Lower lobe of right lung (tissue), 2 donors: ENCODE measurements at places on chromosomes 16 and 17. TPM values are rescaled to one million over a fixed set of nuclear protein-coding genes. Genes with fewer than 3 reads are reported as not detected.

DNA sequence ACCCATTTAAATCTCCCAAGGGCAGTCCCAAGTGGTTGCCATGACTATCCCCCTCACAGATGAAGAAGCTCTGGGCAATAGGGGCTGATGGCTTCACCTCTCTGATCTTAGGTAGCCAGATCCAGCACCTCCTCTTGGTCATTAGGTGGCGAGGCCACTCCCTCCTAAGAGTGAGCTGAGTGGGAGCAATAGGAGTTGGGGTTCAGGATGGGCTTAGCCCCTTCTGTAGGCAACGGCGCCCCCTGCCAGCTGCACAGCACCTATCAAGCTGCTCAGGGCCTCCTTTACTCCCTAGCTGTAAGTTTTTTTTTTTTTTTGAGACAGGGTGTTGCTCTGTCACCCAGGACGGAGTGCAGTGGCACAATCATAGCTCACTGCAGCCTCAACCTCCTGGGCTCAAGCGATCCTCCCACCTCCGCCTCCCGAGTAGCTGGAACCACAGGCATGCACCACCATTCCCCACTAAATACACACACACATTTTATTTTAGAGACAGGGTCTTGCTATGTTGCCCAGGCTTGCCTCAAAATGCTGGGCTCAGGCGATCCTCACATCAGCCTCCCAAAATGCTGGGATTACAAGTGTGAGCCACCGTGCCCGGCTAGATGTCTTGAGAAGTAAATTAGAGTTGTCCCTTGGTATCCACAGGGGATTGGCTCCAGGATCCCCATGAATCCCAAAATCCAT lies 3.5 kb upstream of the RRAD start:
- no peak for DNase-seq

The REXO5 gene
- 4.7 TPM for total RNA-seq

DNA sequence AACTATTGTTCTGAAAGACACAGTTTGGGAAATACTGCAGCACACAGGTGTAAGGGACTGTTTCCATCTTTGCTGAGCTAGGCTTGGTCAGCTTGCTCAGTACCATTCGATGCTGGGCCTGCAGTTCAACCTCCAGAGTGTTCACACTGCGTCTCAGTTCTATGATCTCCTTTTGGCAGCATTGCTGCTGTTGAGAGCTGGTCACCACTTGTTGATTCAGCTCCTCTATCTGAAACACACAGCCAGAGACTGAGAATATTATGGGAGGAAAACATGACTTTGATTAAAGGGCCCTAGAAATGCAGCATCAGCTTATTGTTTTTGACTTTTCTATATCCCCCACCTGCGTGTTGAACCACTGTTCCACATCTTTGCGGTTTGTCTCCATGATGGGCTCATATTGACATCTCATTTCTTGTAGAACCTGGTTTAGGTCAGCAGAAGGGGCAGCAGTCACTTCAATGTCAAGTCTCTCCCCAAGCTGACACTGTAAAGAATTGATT lies 4.6 kb downstream of the KRT39 start:
- DNase-seq = no peak

The ATP5PD gene
- total RNA-seq = 171 TPM

The OSGIN1 gene
- total RNA-seq = 9.8 TPM

The MYH2 gene
- total RNA-seq = 0.06 TPM

DNA sequence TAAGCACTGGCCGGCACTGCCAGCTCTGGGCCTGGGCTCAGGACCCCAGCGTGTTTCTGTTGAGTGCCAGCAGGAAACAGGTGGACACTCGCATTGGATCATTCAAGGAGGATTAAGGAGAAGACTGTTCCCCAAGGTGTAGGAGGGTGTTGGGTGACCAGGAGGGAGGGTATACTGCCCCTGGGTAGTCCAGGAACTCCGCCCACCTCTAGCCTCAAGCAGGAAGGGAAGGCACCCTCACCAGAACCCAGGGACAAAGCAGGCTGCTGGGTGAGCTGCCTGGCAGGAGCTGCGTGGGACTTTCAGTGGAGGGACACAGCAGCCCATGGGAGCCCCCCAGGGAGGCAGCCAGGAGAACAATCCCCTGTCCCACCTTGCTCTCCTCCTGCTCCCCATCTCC lies 7.7 kb upstream of the RAB37 start:
- no peak for DNase-seq

The IL34 gene
- 2.6 TPM for total RNA-seq

- no peak for DNase-seq
Observed at GRCh38 chr17:68198931-68199836, 48.7 kb upstream of the AMZ2 start.

The MYH13 gene
- not detected for total RNA-seq

- DNase-seq = peak; percentile 44
Observed at GRCh38 chr16:3444032-3444388, 530 bp downstream of the NAA60 start.
